ENCODE measurements at places on chromosomes 6 and 20.

DNA sequence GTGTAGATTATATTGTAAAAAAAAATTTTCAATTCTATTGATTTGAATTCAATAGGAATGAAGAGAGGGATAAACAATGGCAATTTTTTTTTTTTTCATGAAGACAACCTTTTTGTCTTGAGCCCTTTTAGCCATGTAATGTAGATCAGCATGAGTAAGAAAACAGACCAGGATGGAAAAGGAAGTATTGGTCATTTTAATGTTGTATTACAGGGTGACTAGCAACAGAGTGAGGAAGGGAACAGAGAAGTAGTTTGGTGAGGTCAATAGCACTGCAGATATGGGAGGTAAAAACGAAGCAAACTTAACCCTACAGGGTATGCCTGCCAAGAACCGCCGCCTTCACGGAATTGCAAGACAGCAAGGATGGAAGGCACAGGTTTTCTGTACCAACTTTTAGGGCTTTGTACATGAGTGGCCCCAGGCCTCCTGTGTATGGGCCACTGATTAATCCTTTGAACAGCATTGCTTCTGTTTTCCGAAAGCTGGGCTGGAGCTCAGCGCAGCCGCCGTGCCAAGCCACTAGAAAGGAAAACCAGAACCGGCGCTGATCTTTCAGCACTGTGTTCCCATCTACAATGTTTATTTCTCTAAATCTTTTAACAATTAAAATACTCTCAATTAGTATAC is 383.7 kb downstream of the CENPW start:
- H3K4me3 ChIP-seq, result no peak overlapping the region
- DNase-seq, result no peak
- H3K36me3 ChIP-seq, result peaks cover 1% of the 10 kb centered on the region
- H3K4me1 ChIP-seq, result no peaks in the 10 kb centered on the region

DNA sequence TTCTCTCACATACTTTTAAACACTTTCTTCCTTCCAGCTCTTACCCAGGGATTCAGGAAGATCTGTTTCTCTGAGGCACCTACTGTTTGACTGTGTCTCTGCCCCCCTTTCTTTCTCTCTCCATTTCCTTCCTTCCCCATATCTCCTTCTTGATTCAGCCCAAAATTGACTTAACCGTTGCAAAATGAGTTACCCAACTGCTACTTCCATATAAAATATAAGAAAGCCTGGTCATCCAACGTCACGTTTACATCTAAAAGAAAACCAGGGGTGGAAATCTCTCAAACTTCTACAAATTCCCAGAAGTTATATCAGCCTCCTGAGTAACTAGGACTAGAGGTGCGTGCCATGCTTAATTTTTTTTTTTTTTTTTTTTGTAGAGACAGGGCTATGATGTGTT is 95.2 kb upstream of the INSM1 start:
- DNase-seq, result no peak
- H3K4me3 ChIP-seq, result no peak overlapping the region
- H3K36me3 ChIP-seq, result no peaks in the 10 kb centered on the region
- peaks cover 4% of the 10 kb centered on the region for H3K27me3 ChIP-seq

- H3K4me3 ChIP-seq, result no peak overlapping the region
- no peak overlapping the region for H3K27ac ChIP-seq
- no peaks in the 10 kb centered on the region for H3K4me1 ChIP-seq
- H3K36me3 ChIP-seq, result no peaks in the 10 kb centered on the region
Measured at GRCh38 chr6:34961574-34961973, 72.5 kb downstream of the ANKS1A start.

DNA sequence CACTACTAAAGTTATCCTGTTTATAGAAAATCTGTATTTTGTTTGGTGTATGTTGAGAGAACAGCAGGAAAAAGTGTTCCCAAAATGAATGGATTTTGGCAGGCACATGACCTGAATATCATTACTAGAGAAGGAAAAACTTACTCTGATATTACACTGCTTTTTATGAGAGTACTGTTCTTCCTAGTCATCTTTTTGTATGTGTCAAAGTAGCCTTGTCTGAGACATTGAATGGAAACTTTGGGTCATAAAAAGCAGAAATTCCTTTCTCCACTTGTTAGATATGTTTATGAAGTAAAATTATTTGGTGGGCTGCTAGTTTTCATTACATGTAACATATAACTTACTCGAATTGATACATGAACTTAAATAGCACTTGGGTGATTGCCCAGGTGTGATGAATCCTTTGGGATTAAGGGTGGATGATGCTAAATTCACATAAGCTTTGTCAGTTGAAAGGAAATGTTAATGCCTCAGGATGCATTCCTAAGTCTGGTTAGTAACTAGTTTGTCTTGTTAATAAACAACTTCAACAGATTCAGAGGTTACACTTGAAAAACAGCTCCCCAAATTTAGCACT is 206.7 kb downstream of the CENPW start:
- DNase-seq, result no peak
- peaks cover 5% of the 10 kb centered on the region for H3K4me1 ChIP-seq
- no peak overlapping the region for H3K27ac ChIP-seq
- no peaks in the 10 kb centered on the region for H3K27me3 ChIP-seq

GRCh38 chr6:80714513-80714912 is 608.0 kb downstream of the BCKDHB start:
- no peak overlapping the region for H3K27ac ChIP-seq
- no peak overlapping the region for H3K4me3 ChIP-seq
- H3K4me1 ChIP-seq, result no peaks in the 10 kb centered on the region
- no peak for DNase-seq

GRCh38 chr20:62818592-62819493 is 2.0 kb downstream of the COL9A3 start:
- peak overlapping the region; percentile 35 for H3K4me3 ChIP-seq
- DNase-seq, result no peak
- no peak overlapping the region for H3K27ac ChIP-seq
- peaks cover 11% of the 10 kb centered on the region for H3K27me3 ChIP-seq

GRCh38 chr6:31202259-31203166 is 32.0 kb upstream of the POU5F1 start:
- no peaks in the 10 kb centered on the region for H3K27me3 ChIP-seq
- H3K4me1 ChIP-seq, result peaks cover 9% of the 10 kb centered on the region
- H3K36me3 ChIP-seq, result no peaks in the 10 kb centered on the region
- peak overlapping the region; percentile 45 for H3K27ac ChIP-seq
- no peak overlapping the region for H3K4me3 ChIP-seq
- no peak for DNase-seq

DNA sequence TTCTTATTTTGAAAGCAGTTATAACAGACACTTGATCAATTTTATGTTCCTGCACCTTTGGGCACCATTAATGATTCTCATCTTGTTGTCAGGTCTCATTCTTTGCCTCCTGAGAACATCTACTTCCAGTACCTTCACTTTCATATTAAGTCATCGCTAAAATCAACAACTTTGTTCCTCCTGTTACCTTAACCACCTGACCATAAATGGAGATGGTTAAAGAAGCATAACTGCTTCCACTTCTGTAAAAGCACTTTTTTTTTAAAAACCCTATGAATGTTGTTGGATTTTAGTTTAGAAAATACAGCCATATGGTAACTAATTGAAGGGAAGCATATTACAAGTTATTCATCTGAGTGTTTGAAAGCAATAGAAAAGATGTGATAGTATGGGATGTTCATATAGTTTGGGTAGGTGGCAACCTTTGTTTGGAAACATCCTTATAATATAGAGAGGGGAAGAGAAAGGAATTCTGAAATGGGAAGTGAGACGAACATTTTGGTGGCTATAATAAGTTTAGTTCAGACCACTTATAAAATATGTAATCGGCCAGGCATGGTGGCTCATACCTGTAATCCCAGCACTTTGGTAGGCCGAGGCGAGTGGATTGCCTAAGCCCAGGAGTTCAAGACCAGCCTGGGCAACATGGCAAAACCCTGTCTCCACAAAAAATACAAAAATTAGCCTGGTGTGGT is 53.9 kb downstream of the AFG1L start:
- peaks cover 14% of the 10 kb centered on the region for H3K4me1 ChIP-seq
- peaks cover 1% of the 10 kb centered on the region for H3K36me3 ChIP-seq
- no peaks in the 10 kb centered on the region for H3K27me3 ChIP-seq
- no peak for DNase-seq

DNA sequence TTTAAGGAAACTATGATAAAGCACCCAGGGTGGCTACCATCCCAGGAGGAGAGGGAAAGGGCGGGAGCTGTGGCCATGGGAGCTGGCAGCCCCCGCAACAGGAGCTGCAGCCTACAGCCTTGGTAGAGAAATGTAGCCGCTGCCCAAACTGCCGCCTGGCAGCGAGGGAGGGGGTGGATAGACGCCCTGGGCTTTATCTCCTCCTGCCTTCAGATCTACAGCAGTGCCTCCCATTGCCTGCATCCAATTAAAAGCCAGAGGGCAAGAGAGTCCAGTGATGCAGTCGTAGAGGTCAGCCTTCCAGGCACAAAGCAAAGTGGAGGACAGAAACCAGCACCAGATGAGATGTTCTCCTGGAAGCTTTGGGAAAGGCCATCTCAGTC is 35.0 kb upstream of the ZFAND3 start:
- peak overlapping the region; percentile 13 for H3K27ac ChIP-seq
- H3K4me1 ChIP-seq, result peaks cover 14% of the 10 kb centered on the region
- peaks cover 30% of the 10 kb centered on the region for H3K27me3 ChIP-seq
- H3K36me3 ChIP-seq, result no peaks in the 10 kb centered on the region
- peak overlapping the region; percentile 65 for H3K4me3 ChIP-seq

- no peak overlapping the region for H3K4me3 ChIP-seq
- no peak for DNase-seq
- H3K4me1 ChIP-seq, result peaks cover 2% of the 10 kb centered on the region
- H3K27me3 ChIP-seq, result no peaks in the 10 kb centered on the region
- H3K36me3 ChIP-seq, result peaks cover 25% of the 10 kb centered on the region
- no peak overlapping the region for H3K27ac ChIP-seq
Measured at GRCh38 chr6:122422614-122423267, 23.3 kb downstream of the HSF2 start.

- H3K36me3 ChIP-seq, result no peaks in the 10 kb centered on the region
- no peak for DNase-seq
Measured at GRCh38 chr6:39657355-39658135, 67.7 kb downstream of the KIF6 start.

GRCh38 chr20:52094693-52095092 is 96.9 kb downstream of the ZFP64 start:
- no peak overlapping the region for H3K27ac ChIP-seq
- no peak overlapping the region for H3K4me3 ChIP-seq
- H3K4me1 ChIP-seq, result peaks cover 6% of the 10 kb centered on the region
- H3K36me3 ChIP-seq, result peaks cover 6% of the 10 kb centered on the region

GRCh38 chr6:31377029-31377428 is 20.1 kb upstream of the HLA-B start:
- H3K36me3 ChIP-seq, result no peaks in the 10 kb centered on the region
- no peak overlapping the region for H3K4me3 ChIP-seq
- H3K27ac ChIP-seq, result no peak overlapping the region

- H3K4me1 ChIP-seq, result peaks cover 9% of the 10 kb centered on the region
- no peak overlapping the region for H3K27ac ChIP-seq
- no peak for DNase-seq
- no peaks in the 10 kb centered on the region for H3K36me3 ChIP-seq
Measured at GRCh38 chr6:36268478-36269275, 1.2 kb upstream of the PNPLA1 start.

All from progenitor cell of endocrine pancreas (in vitro differentiated cells).